ENCODE measurements at places on chromosomes 3 and 15.

DNA sequence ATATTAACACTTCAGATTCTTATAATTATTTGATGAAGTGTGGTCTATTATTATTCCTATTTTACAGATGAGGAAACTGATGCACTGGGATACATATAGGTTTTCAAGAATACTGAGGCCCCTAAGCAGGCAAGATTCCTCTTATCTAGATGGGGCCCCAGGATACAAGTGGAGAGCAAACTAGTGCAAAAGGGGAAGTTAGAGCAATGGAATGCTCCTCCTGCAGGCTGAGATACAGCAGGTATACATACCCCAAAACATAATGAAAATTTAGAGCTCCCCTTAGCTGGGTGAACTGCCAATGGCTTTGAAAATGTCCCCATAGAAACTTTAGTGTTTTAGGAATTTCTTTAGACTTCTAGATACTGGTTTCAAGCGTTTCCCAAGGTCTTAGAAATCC is 247.1 kb downstream of the CHST2 start:
- no peak for DNase-seq

DNA sequence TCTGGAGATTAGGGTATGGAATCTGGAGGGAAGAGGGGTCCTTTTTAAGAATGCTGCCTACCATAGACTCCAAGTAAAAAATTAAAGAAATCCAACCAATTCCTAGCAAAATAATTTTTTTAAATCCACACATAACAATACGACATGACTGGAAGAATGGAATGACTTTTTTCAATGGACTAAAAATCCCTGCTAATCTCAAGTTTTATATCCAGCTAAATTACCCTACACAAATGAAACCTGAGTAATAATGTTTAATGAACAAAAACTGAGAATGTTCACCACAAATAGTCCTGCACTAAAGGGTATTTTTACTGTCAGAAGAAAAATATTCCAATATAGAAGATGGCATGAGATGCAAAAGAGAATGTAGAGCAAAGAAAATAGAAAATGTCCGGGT is 220.3 kb upstream of the AGTR1 start:
- DNase-seq, result no peak

DNA sequence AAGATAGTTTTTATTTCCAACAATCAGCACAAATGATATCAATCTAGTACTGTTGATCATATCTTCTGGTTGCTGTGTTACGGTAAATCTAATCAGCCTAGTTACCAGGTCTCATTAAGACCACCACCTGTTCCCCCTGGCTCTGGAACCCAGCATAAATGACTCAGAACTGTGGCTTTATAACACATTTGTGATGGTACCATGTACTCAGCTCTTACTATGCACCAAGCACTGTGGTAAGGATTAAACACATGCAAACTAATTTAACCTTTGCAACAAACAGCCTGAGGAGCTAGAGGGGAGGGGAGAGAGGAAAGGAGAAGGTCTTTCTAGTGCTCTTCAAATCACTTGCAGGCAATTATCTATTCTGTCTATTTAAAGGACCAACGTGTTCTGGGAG is 173.9 kb upstream of the LMCD1 start:
- DNase-seq, result no peak

- no peak for DNase-seq
These were observed 61.6 kb downstream of the ULK4 start for GRCh38 chr3:41900265-41900664.

GRCh38 chr15:51992953-51993352 is 21.4 kb upstream of the LEO1 start:
- no peak for DNase-seq

DNA sequence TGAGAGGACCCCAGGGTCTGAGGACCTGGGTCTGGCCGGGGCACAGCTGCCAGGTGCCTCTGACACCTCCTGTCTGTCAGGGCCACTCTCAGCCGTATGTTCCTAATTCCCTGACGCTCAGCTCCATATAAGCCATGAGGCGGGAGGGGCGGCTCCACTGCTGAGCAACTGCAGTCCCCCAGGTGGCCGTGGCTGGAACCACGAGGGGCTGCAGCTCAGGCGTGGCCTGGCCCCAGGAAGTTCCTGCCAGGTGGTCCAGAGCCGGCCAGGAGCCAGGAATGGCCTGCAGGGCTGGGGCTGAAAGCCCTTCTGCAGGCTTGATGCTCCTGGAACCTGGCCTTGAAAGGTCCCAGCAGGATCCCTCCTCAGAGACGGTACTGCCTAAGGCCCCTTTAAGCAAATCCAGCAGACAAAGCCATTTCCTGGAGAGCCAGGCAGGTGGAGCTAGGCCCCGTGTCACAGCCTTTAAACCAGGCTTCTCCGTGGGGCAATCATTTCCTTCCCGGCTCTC is 118.0 kb downstream of the CHSY1 start:
- DNase-seq, result no peak

DNA sequence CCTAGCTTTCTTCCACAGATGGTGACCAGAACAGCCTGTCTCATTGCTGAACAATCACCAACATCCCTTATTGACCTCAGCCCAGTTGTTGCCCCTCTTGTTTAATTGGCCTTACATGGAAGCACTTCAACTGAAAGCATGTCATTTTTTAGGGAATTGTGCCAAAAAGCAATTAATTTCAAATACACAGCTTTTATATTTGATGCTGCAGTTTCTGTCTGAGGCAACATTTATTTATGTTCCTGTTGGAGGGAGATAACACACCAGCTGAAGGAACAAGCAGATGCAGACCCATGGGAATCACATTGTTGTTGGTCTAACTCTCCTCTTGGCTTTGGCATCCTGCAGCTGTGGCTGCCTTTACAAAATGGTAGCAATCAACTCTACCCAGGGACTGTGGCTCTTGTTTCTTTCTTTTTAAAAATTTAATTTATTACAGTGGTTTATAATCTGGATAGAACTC is 498.1 kb upstream of the RGMA start:
- DNase-seq, result no peak

DNA sequence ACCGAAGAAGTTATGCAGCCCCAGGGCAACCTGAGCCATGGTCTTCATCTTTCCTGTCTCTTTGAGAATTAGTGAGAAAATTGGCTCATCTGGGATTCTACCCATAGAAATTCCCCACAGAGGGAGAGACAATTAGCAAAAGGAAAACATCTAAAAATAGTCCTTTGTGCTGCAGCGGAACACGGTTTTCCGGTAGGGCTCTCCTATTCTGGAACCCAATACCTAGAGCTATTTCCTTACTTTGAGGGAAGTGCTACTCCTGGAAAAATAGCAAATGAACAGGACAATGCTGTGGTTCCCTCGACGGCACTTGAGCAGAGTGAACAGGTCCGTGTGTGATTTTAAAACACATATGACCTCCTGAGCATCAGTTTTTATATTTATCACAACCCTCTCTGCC is 210.5 kb downstream of the FGF12 start:
- no peak for DNase-seq

GRCh38 chr3:109375975-109376374 is 38.6 kb upstream of the DPPA4 start:
- DNase-seq, result no peak

DNA sequence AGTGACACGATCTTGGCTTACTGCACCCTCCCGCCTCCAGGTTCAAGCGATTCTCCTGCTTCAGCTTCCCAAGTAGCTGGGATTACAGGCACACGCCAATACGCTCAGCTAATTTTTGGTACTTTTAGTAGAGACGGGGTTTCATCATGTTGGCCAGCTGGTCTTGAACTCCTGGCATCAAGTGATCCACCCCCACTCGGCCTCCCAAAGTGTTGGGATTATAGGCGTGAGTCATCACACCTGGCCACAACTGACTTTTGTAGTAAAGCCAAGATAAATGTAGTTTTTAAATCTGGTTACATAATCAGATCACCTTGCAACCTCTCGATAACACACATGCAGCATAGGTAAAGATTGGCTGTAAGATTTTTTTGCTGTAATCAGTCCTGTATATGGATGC is 657.5 kb upstream of the DPPA4 start:
- no peak for DNase-seq

DNA sequence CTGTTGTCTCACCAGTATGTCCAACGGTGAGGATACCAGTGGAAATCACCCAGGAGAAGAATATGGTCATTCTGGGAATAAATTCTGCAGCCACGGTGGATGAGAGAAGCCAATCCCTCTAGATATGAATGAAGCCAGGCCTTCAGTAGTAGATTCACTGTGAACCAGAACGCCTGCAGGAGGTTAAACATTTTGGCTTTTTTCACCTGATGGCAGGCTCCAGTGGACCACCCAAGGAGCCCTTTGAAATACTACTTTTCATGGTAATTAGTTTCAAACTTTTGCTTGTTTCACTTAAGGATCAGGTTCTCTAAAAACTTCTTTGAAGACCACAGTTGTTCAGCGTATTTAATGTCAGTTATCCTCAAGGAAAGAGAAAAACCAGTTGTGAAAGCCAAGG is 353.4 kb downstream of the RORA start:
- no peak for DNase-seq

GRCh38 chr3:58613236-58614132 is 36.3 kb upstream of the FAM107A start:
- DNase-seq, result no peak

DNA sequence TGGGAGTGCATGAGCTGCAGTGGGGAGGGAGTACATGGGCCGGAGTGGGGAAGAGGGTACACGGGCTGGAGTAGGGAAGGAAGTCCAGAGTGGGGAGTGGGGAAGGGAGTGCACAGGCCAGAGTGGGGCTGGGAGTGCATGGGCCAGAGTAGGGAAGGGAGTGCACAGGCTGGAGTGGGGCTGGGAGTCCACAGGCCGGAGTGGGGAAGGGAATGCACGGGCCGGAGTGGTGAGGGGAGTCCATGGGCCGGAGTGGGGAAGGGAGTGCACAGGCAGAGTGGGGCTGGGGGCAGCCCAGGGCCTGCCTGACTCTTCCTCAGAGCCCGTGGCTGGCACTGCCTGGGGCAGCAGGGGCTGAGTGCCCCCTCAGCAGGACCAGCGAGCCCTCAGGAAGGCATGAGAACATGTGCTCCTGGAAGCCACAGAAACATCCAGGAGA is 40.7 kb downstream of the KLF15 start:
- no peak for DNase-seq
